ENCODE measurements at places on chromosomes 1 and 21.

DNA sequence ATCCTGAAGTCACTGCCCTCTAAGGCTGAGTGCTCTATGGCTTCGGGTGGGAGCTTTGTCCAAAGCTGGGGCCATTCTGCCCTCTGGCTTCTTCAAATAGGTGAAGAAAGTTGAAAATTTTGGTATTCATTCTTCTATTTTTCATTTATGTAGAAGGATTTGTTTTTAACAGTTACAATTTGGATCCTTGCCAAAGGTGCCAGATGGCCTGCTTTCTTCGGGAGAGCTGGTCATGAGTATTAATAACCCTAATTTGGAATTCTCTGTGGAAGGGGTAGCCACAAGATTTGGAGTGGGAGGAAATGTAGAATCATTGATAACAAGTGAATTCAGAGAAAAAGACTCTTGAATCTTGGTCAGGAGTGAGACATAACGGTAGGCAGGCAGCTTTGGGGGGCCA, 370.4 kb upstream of the ST6GALNAC5 start:
- H3K4me1 ChIP-seq = no peaks in the 10 kb centered on the region
- no peaks in the 10 kb centered on the region for H3K27me3 ChIP-seq
- no peak for DNase-seq
- no peak overlapping the region for H3K4me3 ChIP-seq
- H3K36me3 ChIP-seq = no peaks in the 10 kb centered on the region

DNA sequence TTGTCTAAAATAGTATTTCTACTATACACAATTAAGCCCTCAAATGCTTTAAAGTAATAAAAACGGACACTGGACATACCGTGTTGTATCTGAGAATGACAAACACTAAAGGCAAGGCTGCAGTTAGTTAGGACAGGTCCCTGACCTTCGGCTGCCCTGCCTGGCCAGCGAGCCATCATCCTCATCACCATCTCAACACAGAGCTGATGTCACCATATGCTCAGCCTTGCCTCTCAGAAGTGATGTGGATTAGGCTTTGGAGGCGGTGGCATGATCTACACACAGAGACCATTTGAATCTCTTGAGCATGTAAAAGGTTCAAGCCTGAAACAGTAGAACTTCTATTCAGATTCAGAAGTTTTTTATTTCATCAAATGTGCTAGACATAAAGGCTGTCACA, 244.7 kb downstream of the SDCCAG8 start:
- no peak overlapping the region for H3K4me3 ChIP-seq
- H3K4me1 ChIP-seq = no peaks in the 10 kb centered on the region
- peaks cover 32% of the 10 kb centered on the region for H3K36me3 ChIP-seq
- H3K27ac ChIP-seq = no peak overlapping the region

GRCh38 chr1:165873481-165873880, 46.1 kb downstream of the UCK2 start:
- peaks cover 25% of the 10 kb centered on the region for H3K4me1 ChIP-seq
- no peak overlapping the region for H3K4me3 ChIP-seq
- H3K27ac ChIP-seq = no peak overlapping the region

DNA sequence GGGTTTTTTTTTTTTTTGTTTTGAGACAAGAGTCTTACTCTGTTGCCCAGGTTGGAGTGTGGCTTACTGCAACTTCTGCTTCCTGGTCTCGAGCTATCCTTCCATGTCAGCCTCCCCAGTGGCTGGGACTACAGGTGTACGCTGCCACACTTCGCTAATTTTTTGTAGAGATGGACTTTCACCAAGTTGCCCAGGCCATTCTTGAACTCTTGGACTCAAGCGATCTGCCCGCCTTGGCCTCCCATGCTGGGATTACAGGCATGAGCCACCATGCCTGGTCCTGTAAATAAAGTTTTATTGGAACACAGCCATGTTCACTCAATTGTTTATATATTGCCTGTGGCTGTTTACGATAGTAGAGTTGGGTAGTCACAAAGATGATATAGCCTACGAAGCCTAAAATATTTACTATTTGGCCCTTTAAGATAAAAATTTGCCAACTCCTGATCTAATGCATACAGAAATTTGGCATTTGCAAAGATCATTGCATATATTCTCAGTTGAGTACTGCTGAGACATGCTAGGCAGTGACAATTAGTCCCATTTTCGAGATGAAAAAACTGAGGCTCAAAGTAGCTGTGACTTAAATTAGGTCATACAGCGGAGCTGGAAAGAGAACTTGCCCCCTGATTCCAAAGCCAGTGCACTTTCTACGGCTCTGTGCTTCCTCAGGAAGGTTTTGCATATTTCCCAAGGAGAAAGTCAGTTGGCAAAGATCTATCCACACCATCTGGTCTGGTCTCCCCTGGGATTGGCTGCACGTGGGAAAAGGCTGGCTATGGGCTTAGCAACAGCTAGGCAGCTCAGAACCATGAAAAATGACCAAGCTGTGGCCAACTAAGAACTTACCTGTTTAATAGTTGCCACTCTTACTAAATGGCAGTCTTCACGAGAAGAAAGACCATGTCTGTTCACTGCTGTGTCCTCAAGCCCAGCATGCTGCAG, 19.4 kb downstream of the MECR start:
- H3K4me1 ChIP-seq = peaks cover 4% of the 10 kb centered on the region
- H3K27me3 ChIP-seq = no peaks in the 10 kb centered on the region
- H3K27ac ChIP-seq = no peak overlapping the region
- peaks cover 9% of the 10 kb centered on the region for H3K36me3 ChIP-seq
- no peak overlapping the region for H3K4me3 ChIP-seq

DNA sequence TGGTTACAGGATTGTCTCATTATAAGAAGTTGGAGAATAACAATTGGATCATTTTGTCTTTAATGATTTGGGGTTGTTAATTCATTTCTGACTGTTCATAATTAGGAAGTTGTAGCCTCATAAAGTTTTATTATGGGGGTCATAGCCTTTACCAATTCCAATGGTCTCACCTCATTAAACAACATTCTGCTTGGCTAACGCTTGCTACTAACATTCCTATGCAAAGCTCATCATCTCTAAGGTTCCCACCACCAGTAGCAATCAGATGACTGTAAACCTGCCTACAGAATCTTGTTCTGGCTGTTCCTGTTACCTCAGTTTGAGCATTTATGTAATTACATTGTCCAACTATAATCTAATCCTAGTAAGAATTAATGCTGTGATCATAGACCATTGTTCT, 60.2 kb downstream of the ODF2L start:
- no peak overlapping the region for H3K27ac ChIP-seq
- H3K36me3 ChIP-seq = no peaks in the 10 kb centered on the region
- H3K27me3 ChIP-seq = peaks cover 13% of the 10 kb centered on the region
- no peak for DNase-seq
- H3K4me3 ChIP-seq = no peak overlapping the region

DNA sequence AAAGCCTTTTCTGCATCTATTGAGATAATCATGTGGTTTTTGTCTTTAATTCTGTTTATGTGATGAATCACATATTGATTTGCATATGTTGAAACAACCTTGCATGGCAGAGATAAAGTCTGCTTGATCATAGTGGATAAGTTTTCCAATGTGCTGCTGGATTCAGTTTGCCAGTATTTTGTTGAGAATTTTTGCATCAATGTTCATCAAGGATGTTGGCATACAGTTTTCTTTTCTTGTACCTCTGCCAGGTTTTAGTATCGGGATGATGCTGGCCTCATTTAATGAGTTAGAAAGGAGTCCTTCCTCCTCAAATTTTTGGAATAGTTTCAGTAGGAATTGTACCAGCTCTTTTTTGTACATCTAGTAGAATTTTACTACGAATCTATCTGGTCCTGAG, 55.0 kb downstream of the COL24A1 start:
- H3K27me3 ChIP-seq = no peaks in the 10 kb centered on the region
- no peaks in the 10 kb centered on the region for H3K36me3 ChIP-seq
- no peaks in the 10 kb centered on the region for H3K4me1 ChIP-seq
- DNase-seq = no peak
- no peak overlapping the region for H3K27ac ChIP-seq
- H3K4me3 ChIP-seq = no peak overlapping the region

- no peak overlapping the region for H3K4me3 ChIP-seq
- DNase-seq = no peak
- H3K4me1 ChIP-seq = peaks cover 33% of the 10 kb centered on the region
- no peaks in the 10 kb centered on the region for H3K27me3 ChIP-seq
- H3K36me3 ChIP-seq = peaks cover under 1% of the 10 kb centered on the region
- H3K27ac ChIP-seq = no peak overlapping the region
Observed at GRCh38 chr1:151635479-151636072, 23.7 kb downstream of the SNX27 start.

DNA sequence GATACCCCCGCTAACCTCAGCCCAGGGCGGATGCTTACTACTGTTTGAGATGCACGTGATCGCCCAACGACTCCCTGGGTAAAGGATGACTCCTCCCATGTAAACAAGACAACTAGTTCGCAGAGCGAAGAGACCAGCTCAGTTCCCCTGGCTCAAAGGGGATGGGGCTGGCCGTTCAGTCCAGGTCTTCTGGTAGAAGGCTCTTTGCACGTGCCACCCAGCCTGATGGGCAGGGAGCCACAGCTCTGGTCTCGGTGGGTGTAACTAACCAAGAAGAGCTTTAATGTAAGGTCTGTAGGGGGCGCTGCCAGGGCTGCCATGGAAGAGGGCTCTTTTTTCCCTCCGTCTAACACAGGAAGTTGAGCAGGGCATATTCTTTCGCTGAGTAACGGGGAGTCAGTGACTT, 49.4 kb upstream of the PARP1 start:
- no peaks in the 10 kb centered on the region for H3K27me3 ChIP-seq
- H3K4me3 ChIP-seq = peak overlapping the region; percentile 38
- peaks cover 11% of the 10 kb centered on the region for H3K4me1 ChIP-seq
- H3K36me3 ChIP-seq = peaks cover 2% of the 10 kb centered on the region
- DNase-seq = peak; percentile 48

DNA sequence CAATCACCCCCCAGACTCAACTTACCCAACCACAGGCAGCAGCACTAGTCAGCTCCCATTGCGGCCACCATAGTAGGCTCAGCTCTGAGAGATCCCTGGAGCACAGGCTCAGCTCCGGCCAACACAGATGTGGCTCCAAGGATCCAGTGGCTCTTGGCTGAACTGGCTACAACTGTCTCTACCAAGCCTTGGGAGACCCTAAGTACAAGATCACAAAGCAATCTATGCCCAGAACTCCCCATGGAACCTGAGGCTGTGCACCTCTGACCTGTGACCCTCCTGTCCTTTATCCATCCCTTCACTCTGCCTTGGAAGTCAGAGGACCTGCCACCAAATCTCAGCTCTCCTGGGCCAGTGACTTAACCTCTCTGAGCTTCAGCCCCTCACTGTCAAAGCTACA, 61.8 kb upstream of the GJB5 start:
- H3K27ac ChIP-seq = no peak overlapping the region
- H3K27me3 ChIP-seq = peaks cover 82% of the 10 kb centered on the region
- no peaks in the 10 kb centered on the region for H3K36me3 ChIP-seq
- no peak overlapping the region for H3K4me3 ChIP-seq
- DNase-seq = no peak
- H3K4me1 ChIP-seq = no peaks in the 10 kb centered on the region

GRCh38 chr1:174988986-174989385, 10.8 kb upstream of the CACYBP start:
- peak overlapping the region; percentile 12 for H3K4me3 ChIP-seq
- no peak for DNase-seq
- H3K27me3 ChIP-seq = no peaks in the 10 kb centered on the region

DNA sequence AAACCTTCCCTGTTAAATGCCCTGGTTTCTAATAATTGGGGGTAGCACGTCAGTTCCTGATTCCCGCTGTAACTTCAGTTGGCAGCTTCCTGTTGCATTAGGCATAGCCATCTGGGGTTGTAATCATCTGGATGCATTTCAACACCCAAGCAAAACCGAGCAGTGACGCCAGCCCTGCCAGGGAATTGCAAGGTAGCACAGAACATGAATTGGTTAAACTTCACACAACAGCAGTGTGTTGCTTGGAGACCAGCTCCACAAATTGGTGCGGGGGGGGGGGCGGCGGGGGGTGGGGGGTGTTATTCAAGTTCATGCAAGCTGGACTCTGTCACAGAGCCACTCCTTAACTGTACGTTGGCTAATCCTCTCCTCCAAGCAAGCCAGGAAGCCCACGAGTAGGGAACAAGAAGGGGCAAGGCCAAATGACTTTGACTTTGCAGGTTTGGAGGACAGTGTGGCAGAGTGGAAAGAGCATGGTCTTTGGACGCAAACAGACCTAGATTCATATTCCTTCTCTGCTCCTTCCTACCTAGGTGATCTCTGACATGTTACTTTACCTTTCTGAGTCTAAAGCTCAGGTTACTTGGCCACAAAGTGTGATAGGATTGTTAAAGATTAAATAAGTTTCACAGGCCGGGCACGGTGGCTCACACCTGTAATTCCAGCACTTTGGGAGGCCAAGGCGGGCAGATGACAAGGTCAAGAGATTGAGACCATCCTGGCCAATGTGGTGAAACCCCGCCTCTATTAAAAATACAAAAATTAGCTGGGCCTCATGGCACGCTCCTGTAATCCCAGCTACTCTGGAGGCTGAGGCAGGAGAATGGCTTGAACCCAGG, 4.7 kb downstream of the LAX1 start:
- peaks cover 57% of the 10 kb centered on the region for H3K4me1 ChIP-seq
- DNase-seq = no peak
- H3K27ac ChIP-seq = peak overlapping the region; percentile 84
- peaks cover 54% of the 10 kb centered on the region for H3K36me3 ChIP-seq
- no peaks in the 10 kb centered on the region for H3K27me3 ChIP-seq
- no peak overlapping the region for H3K4me3 ChIP-seq

GRCh38 chr1:185990565-185990964, 256.4 kb downstream of the HMCN1 start:
- no peaks in the 10 kb centered on the region for H3K4me1 ChIP-seq
- no peaks in the 10 kb centered on the region for H3K36me3 ChIP-seq
- no peak for DNase-seq
- no peak overlapping the region for H3K27ac ChIP-seq
- H3K4me3 ChIP-seq = no peak overlapping the region

GRCh38 chr1:208291923-208292711, 47.9 kb upstream of the PLXNA2 start:
- no peak for DNase-seq
- H3K4me1 ChIP-seq = peaks cover 6% of the 10 kb centered on the region
- no peak overlapping the region for H3K27ac ChIP-seq
- no peak overlapping the region for H3K4me3 ChIP-seq
- no peaks in the 10 kb centered on the region for H3K36me3 ChIP-seq

DNA sequence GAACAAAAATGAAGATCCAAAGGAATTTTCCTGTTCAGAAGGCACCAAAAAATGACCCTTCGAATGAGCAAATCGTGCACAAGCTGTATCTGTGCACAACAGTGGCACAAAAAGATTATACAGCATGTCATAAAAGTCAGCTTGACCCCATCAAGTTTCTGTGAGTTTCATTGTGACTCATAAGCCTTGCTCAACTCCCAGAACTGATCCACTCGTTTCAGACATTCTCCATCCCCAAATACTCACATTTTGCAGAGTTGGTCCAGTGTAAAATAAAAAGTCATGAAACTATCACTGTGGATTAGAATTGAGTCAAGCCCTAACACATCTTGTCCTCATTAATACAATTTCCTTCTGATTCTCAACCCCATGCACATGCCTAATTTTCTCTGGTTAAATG, 174.7 kb upstream of the PKN2 start:
- no peaks in the 10 kb centered on the region for H3K36me3 ChIP-seq
- H3K27ac ChIP-seq = no peak overlapping the region
- H3K4me1 ChIP-seq = no peaks in the 10 kb centered on the region
- H3K4me3 ChIP-seq = no peak overlapping the region
- H3K27me3 ChIP-seq = peaks cover 7% of the 10 kb centered on the region

- H3K4me1 ChIP-seq = no peaks in the 10 kb centered on the region
- no peak overlapping the region for H3K27ac ChIP-seq
- no peak for DNase-seq
- no peak overlapping the region for H3K4me3 ChIP-seq
- H3K27me3 ChIP-seq = no peaks in the 10 kb centered on the region
Observed at GRCh38 chr1:150082494-150082893, 14.9 kb downstream of the VPS45 start.
